ENCODE measurements at places on chromosomes 11 and 22.

GRCh38 chr11:61505640-61506155 lies 2.9 kb upstream of the LRRC10B start:
- no peak for DNase-seq

- no peak for DNase-seq
Observed at GRCh38 chr11:113322158-113322557, 7.8 kb downstream of the TTC12 start.

DNA sequence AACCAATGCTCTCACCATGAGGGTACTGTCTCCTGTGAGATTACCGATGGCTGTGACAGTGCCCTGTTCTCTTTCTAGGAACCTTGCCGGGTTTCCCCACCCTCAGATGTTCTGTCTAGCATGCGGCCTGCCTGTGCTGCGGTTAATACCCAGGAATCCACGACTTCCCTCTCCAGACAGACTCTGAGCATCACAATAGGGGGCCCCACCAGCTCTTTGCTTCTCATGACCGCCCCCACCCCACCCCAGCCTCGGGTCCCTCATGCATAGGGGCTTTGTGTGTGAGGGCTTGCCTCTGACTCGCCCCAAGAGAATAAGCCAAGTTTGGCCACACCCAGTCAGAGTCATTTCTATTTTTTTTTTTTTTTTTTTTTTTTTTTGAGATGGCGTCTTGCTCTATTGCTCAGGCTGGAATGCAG lies 10.3 kb downstream of the PARVG start:
- DNase-seq = no peak

- no peak for DNase-seq
Observed at GRCh38 chr11:1254733-1255132, 31.9 kb downstream of the MUC5B start.

DNA sequence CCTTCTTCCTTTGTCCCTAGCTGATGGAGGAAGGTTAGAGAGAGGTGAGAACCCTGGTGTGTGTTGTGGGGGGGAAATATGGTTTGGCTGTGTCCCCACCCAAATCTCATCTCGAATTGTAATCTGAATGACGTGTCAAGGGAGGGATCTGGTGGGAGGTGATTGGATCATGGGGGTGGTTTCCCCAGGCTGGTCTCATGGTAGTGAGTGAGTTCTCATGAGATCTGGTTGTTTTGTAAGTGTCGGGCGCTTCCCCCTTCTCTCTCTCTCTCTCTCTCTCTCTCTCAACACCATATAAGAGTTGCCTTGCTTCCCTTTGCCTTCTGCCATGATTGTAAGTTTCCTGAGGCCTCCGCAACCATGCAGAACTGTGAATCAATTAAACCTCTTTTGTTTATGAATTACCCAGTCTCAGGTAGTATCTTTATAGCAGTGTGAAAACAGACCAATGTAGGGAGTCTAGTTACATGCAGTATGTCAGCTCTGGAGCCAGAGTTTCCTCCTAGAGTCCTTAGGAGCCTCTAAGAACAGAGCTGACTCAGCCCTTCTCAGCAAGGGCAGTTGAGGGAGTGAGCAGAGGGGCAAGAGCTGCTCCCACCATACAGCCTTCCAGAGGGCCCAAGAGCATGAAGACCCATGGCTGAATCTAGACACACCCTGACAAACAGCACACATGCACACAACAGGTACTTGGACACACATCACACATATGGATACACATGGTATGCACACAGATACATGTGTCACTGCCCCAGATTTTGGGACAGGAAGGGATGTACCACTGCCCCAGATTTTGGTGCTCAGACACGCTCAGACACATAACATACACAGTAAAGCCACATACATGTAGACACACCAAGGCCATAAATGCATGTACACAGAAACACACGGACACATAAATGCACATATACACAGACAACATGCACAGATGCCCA lies 12.9 kb upstream of the LRRC32 start:
- DNase-seq = no peak
